Stimulated activated CD4-positive, alpha-beta T cell treated with anti-CD3 and anti-CD28 coated beads, Interleukin-2, amount 100 ng/mL, for 24 hours (primary cell): ENCODE measurements at places on chromosomes 3 and 15.

DNA sequence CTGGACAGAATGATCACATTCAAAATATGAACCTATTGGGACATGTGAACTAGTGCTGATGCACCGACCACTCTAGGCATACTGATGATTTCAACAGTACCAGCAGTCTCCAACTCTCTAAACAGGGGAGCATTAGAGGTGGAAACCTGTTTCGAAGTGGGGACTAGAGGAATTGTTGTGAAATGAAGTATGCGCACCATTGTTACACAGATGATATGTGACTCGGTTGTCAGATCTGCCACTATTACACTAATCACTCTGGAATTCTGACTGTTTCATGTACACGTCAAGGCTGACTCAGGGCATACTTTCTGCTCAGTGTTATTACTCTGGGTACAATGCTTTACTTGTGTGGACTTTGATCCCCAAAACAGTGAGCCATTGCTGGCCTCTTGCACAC lies 198.2 kb upstream of the UBE2E2 start:
- no peak for DNase-seq

- no peak for DNase-seq
These were observed 12.1 kb upstream of the THSD4 start for GRCh38 chr15:71103102-71103676.

- DNase-seq = no peak
These were observed 217.3 kb downstream of the ZIC4 start for GRCh38 chr3:147189016-147189415.

DNA sequence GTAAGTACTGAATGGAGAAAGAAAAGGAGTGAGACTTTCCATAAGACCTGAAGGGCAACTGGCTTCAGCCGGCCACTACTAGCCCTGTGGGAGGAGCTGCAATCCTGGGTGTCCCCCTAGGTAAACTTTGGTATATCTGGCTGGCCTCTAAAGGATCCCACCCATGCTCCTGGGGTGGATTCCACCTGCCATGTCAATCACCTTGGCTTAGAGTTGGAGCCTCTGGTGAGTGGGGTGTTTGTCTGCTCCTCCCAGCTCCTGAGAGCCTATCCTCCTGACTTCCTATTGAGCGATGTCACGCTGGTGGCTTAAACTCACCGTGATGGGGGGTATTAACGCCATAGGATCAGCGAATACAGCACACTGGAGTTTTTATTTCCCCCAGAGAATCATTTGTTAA lies 2.6 kb downstream of the SPTBN5 start:
- no peak for DNase-seq

GRCh38 chr3:106097817-106098435 lies 229.1 kb upstream of the CBLB start:
- no peak for DNase-seq

DNA sequence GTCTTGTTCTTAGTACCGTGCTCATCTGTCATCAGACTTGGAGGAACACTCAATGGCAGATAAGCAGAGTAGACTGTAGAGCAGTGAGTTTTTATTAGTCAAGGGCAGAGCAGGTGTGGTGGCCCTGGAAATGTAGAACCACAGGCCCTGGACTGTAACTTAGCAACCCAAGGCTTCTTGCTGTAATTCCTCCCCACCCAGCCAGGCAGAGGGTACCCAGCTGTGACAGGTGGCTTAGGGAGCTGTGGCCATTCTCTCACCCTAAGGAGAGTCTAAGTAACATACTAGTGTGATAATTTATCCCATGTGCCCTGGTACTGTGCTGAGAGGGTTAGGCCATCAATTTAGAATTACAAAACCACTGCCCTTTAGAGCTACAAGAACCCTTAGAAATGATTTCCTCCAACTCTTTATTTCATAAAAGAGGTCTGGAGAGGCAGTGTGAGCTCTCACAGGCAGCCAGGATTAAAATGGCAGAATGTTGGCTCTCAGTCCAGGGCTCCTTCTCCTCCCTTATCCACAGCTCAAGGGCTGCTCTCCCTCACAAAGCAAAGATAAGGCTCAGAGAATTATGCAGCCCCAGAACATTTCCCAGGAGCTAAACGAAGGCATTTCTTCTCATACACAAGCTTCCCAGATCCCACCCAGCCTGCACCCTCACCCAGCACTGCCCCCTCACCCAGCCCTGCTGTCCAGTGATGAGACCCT lies 3.0 kb downstream of the POMGNT2 start:
- no peak for DNase-seq

DNA sequence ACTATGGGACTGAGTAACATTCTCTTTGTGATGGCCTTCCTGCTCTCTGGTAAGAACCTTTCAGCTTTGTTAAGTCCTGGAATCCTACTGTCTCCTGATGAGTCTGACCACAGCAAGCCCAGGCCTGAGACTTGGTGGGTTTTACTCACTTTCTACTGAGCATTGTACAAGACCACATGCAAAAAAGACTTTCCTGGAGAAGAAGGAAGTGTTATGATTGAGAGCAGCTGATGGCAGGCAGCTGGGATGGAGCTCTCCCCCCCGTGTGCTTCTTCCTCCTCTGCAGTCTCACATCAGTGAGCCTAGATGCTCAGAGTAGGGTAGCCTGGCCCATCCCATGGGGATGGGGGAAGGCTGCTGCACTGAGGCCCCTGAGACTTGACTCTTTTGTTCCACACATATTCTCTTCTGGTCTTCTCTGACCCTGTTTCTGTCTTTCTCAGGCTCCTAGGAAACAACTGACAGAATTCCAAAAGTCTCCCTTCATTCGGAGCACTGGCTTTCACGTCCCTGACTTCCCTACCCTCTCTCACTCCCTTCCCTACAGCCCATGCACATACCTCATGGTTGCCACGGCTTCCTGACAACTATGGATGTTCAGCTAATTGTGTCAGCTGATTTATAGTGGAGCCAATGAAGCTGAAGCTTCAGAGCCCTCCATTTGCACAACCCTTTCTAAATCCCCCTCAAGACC lies 36.6 kb downstream of the CD86 start:
- no peak for DNase-seq

- DNase-seq = peak; percentile 32
These were observed at the start of gene HOMER2 for GRCh38 chr15:82952158-82953081. HOMER2 (minus strand) TSS chr15:82952720; CDS start chr15:82952535, 185 bp downstream.

DNA sequence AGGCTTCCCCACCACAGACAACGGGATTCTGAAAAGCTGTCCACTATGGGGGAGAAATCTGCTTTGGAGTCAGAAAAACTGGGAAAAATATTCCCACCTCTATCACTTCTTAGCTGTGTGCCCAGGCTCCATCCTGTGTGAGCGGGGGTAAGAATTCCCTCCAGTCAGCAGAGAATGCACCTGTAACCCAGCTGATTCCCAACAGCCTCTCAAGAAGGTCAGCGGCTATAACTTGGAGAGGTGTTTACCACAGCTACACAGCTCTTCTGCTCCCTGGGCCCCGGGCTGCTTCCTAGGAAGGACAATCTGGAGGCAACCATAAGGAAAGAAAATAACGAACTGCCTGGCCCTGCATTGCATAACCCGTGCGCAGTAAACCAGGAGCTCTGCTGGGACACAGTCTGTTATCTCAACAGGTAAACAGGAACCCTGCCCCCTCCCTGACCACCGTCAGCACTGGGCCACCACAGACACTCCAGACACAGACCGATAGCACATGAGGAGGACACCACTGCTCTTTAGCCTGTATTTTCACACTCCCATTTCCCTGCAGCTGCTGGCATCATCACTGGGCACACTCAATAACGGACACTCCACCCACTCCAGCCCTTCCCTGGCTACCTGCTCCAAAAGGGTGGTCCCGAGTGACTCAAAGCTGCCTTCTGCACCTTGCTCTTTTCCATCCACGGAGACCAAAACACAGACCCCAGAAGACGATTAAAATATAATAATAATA lies 2.1 kb downstream of the RAB43 start:
- DNase-seq = peak; percentile 28

GRCh38 chr3:100333970-100334487 lies 528 bp upstream of the NIT2 start:
- no peak for DNase-seq

DNA sequence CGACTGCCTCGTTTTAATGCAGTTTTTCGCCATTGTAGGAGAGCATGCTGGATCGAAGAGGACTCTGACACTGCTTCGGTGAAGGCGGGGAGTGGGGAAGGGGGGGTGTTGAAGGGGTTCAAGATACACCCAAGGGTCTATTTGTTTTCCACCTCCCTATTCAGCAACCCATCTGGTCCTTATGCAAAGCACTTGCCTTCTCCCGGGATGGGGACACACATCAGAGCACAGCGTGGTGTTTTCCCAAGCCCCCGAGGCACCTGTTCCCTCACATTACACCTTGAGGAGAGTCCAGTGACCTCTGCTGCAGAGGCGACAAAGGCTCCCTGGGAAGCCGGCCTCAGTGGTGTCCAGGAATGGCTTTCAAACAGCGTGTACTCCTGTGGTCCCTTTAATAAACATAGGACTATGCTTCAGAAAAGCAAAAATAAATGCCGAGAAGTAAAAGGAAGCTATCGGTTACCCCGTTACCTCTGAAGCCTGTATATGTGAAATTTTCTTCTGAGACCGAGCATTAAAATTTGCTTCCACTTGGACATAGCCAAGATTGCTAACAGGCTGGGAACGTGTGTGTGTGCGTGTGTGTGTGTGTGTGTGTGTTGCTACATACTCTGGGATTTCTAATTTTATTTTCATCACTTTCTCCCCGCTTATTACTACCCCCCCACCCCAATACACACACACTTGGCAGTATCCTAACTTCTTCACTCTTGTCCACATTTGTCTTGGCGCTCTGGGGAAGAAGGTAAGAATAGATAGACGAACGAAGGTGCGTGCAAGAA lies 53.2 kb downstream of the CCDC54 start:
- no peak for DNase-seq

- DNase-seq = no peak
These were observed 89.8 kb downstream of the KLHL25 start for GRCh38 chr15:85704720-85705429.

DNA sequence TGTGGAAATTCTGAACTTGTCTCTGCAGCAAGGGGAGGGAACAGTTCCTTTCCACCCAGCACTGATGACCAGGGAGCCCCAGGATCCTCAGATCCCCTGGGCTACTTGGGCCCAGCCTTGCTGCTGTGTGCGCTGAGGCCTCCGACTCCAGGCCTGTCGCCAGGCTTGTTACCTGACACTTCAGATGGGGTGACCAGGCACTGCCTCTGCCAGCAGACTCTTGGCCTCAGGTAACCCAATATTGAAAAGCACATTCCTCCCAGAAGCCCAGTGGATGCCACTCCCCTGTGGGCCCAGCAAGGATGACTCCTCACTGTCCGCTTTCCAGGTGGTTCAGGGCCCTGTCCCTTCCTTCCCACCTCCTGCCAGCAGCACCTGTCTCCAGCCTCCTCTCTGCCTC lies 3.5 kb upstream of the PLA2G4E start:
- DNase-seq = no peak

DNA sequence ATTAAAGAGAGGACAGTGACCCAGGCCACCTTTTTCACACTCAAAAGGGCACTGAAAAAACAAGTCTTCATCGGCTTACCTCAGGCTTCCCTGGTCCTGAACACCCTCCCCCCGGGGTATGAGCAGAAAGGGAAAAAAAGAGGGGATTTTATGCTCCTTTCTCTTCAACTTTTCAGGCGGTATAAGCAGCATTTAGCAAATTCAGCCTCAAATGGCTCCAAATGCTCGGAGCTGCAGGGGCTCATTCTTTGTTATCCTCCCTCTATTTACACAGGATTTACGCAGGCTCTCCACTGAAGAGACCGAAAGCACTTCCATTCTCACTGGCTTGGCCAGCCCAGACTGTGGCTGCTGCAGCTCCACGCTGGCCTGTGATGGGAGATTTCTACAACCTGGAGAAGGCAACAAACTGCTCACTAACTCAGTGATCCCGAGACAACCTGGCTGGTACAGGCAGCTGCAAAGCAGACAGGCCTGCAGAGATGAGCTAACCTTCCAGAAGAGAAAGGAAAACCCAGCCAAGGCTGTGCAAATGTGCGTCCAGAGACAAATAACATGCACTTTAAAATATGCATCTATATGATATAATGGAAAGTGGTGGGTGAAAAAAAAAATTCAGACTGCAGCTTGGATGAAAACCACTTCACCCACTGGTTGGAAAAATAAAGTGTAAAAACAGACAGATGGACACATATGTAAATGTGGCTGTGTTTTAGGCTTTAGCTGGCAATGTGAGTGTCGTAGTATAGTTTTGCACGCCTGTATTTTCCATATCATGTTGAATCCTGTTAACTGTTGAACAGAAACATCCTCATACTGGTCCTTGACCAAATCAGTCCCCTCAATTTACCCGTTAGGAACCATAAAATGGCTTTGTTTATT lies 54.2 kb downstream of the MEIS2 start:
- DNase-seq = no peak

DNA sequence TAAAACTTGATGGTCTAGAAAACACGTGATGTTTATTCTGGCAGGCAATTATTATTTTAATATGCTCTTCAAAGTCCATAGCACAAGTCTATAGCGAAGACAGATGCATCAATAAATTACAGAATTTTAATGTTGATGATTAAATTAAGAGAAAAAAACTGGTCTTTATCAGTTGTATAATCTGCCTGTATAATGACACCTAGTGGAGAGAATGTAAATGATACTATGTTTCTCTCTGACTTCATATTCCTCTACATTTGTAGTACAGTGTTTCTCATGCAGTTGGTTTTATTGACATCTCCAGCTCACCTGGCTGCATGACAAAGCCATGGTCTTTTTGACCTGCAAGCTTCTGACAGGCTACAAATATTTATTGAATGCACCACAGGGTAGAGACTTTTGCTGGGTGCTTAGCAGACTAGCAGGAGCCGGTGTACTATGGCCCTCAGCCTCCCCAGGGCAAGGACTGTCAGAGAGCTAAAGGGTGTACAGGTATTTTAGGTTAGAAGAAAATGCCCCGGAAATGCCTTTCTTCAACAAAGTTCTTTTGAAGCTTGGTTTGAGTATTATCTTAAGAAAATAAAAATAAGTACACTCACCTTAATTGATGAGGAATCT lies 289.9 kb downstream of the GAP43 start:
- no peak for DNase-seq

- DNase-seq = no peak
These were observed 462.2 kb upstream of the RARB start for GRCh38 chr3:24965706-24966385.

DNA sequence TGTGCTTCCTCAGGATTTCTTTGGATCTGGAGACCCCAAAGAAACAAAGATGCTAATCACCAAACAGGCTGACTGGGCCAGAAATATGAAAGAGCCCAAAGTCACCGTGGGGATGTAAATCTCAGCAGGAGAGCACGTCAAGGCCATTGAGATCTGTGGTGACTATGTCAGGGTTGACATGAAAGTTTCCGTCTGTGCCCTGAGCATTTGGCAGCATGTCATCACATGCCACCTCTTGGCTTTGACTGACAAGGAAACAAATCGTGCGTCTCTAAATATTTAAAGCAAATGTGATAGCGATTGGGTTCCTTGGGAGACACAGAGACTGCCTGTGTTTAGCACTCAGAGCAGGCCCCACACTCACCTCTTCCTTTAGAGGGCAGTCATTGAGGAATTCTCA lies 35.2 kb downstream of the EFCAB12 start:
- DNase-seq = no peak

DNA sequence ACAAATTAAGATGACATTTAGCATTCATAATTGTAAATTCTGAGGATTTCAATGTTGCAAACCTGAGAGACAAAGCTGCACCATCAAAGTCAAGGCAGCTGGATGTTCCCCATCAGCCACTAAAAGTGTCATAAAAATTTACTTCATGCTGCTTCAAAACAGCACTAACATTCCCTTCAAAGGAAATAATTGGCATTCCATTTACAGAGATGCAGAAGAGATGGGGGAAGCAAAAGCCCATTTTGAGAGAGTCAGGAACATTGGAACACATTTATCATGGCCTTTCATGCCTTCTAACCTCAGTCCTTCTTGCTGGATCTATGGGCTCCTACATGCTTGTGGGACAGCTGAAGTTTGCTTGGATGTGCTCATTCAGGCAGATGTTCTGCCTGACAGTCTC lies 6.4 kb upstream of the TMEM158 start:
- DNase-seq = no peak
